Sigmoid colon (tissue), 7 donors: ENCODE measurements at places on chromosomes 1 and 21. TPM values are rescaled to one million over a fixed set of nuclear protein-coding genes. Genes with fewer than 3 reads are reported as not detected.

The DISP1 gene
- 0.60 TPM for polyA plus RNA-seq

The PTGFRN gene
- polyA plus RNA-seq: 6.6 TPM

The GFI1 gene
- polyA plus RNA-seq: 9.6 TPM

The SELL gene
- 62.9 TPM for polyA plus RNA-seq

The IRF6 gene
- polyA plus RNA-seq: 51.1 TPM

The PIGR gene
- polyA plus RNA-seq: 569 TPM

The ASCL5 gene
- not detected for polyA plus RNA-seq

The SSX2IP gene
- polyA plus RNA-seq: 2.4 TPM

The HCRTR1 gene
- polyA plus RNA-seq: 0.03 TPM

The OR10Z1 gene
- not detected for polyA plus RNA-seq

The IGSF3 gene
- polyA plus RNA-seq: 1.8 TPM

The TGFBR3 gene
- 6.6 TPM for polyA plus RNA-seq

The RAD54L gene
- polyA plus RNA-seq: 1.4 TPM

The ITLN2 gene
- not detected for polyA plus RNA-seq

The C8B gene
- polyA plus RNA-seq: not detected

The IL10 gene
- 1.6 TPM for polyA plus RNA-seq

The EFNA1 gene
- polyA plus RNA-seq: 112 TPM

The OR14K1 gene
- not detected for polyA plus RNA-seq

The MAP3K7CL gene
- polyA plus RNA-seq: 4.8 TPM

The C1orf210 gene
- 44.6 TPM for polyA plus RNA-seq

The GLIS1 gene
- not detected for polyA plus RNA-seq

The FAM72C gene
- 0.46 TPM for polyA plus RNA-seq

The RGS8 gene
- polyA plus RNA-seq: not detected
